ENCODE measurements at places on chromosomes 2 and 18.

DNA sequence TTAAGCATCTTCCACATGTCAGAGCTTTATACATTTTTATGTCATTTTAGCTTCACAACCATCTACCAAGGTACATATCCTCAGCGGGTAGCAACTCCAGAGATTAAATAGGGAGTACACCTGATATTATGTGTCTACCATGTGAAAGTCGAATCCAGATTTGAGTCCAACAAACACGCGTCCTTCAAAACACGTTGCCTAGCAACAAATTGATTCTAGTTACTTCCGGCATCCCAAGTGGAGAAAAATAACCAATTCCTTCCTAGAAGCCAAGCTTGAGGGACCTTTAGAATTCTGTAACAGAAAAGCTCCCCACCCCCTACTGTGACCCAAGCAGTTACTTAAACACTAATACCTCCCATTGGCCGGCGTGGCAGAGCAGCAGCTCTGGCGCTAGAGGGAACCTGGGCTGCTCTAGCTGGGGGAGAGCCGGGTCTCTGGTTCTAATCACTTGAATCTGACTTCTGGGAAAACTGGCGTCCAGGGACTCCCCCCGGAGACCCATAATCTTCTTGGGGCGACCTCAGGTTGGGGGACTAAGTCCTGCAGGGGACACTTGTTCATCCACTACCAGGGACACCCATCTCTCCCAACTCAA is at the start of gene ERICH2:
TSS of gene ERICH2 (plus strand) at position 371 of the 598 bp plus-strand sequence. CDS start 304 bp downstream, outside the sequence.
- peak; percentile 47 for DNase-seq

GRCh38 chr2:189082376-189082975 is 97.1 kb downstream of the COL5A2 start:
- no peak for DNase-seq

GRCh38 chr2:196169516-196169915 is 1.9 kb downstream of the STK17B start:
- DNase-seq = no peak

GRCh38 chr18:41938445-41938844 is 16.6 kb upstream of the PIK3C3 start:
- DNase-seq = no peak

- DNase-seq = no peak
Observed at GRCh38 chr2:15733867-15734673, 142.4 kb downstream of the DDX1 start.

- no peak for DNase-seq
Observed at GRCh38 chr2:218850796-218851195, 8.8 kb upstream of the WNT6 start.

DNA sequence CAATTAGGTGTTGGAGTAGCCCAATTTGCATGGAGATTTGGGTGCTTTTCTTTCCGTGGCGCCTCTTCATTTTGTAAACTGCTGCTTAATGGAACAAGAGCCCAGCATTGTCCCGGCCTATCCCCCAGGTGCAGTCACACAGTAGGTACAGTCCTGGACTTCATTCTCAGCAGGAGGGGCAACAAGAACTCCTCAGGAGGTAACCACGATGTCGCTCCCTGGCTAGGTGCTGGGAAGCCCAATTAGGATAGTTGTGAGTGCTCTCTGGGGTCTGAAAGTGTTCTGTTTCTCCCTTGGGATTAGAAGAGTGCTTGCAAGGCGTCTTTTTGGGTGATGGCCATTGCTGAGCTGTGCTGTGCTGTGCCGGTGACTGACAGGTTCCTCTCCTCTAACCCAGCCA is 53.8 kb downstream of the CABLES1 start:
- DNase-seq = no peak

DNA sequence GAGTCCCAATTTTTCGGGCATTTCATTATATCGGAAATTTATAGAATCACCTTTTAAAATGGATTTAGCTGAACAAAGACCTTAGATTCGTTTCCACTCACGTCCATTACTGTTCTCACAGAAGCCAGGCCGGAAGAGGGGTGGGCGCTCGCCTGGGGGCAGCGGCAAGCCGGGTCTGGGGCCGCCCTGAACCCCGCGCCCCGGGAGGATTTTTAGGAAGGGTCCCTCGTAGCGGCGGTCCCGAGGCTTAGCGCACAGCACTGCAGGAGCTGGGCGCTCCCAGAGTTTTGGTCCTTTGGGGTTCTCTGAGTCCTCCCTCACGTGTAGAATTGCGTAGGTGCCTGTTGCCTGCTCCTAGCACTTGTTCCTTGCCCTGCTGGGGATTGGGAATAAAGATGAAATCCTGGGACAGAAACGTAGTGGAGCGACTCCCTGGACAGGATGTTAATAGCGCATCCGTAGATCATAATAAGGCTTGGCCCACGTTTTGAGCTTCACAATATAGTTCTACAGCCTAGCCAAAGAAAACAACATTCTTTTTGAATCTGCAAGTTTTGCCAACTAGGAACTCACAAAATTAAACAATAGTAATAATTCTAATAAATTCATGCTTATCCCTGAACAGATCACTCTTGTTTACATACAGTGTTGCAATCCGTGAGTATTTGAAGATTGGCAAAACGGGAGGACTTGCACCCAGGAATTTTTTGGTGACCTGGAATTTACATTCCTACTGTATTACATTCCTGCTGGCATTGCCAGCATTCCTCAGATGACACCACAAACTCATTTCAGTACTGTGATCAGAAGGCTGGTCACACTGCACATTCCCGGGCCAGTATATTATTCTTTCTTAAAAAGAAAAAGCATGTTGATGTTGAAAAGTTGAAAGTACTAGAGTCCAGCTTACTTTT is 875 bp downstream of the C18orf63 start:
- no peak for DNase-seq

- no peak for DNase-seq
Observed at GRCh38 chr2:65602603-65603235, 170.3 kb upstream of the SPRED2 start.

DNA sequence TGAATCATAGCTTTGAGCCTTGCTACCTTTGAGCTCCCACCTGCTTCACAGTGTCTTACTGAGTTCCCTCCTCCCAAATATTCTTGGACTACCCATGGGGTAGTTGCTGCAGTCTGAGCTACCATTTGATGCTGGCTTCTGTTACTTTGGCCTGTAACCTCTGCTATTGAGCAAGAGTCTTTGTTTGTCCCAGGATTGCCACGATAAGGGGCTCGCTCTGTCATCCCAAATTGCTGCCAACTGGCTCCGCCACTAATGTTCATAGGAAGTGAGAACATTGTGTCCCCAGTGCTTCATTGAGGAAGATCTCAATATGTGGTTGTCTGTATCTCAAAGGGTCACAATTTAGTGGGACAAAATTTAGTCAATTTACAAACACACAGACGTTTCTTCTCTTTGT is 103.8 kb downstream of the TRIM43 start:
- no peak for DNase-seq

- DNase-seq = no peak
Observed at GRCh38 chr2:46328829-46329228, 31.6 kb downstream of the EPAS1 start.

DNA sequence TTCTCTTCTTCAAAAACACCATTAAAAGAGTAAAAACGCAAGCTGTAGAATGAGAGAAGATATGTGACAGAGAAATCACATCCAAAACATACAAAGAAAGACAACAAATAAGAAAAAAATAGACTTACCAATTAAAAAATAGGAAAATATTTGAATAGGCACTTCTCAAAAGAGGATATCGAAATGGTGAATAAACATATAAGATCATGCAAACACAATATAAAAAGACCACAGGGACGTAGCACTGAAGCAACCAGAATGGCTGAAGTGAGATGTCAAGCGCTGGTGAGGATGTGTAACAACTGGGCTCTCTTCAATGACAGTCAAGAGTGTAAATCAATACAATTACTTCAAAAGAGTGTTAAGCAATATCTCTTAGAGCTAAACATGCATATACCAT is 202.3 kb downstream of the ZBTB7C start:
- no peak for DNase-seq

- DNase-seq = peak; percentile 60
Observed at GRCh38 chr2:134207589-134208209, 46.2 kb upstream of the MGAT5 start.

DNA sequence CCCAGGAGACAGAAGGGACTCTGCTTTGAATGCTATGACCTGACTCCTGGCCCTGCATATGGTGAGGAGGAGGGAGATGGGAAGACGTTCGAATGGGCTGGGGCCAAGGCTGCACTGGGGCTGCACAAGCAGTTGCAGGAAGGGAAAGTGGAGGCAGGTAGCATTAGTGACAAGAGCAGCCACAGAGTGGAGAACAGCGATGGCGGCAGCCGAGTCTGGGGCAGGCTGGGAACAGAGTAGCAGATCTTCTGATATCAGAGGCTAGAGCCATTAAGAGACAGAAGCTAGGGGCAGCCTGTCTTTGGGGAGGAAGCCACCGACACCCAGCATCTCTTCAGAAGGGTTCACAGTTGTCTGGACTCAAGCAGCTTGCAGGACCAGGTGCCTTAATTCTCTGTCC is 50.1 kb downstream of the ST3GAL5 start:
- no peak for DNase-seq

- no peak for DNase-seq
Observed at GRCh38 chr2:177599139-177599688, 206.6 kb downstream of the AGPS start.

- no peak for DNase-seq
Observed at GRCh38 chr2:177709986-177710401, 317.4 kb downstream of the AGPS start.

DNA sequence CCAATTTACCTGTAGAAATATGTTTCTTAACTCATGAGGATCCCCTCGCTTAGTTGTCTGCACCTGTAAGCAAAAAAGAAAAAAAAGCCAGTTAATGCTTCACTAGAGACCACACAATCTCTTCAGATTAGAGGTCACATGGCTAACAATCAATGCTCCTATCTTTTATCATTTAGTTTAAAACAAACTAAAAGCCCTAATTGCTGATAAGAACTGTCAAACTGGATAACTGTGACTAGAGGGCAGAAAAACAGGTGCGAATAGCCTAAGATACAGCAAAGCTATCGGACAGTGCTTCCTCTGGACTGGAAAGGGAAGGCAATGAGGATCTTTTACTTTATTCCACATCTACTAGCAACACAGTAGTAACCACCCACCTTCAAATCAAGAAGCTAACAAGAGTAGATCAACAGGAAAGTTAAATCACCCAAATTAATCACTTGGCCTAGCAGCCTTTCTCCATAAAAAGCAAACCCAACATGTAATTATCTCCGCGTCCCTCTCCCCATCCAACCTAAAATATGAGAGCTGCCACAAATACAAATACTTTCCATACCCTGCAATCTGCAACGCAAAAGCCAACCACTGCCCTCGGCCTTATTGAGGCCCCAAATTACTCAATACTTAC is 734 bp downstream of the SLC25A12 start:
- DNase-seq = no peak

GRCh38 chr2:167191588-167191987 is 303.3 kb downstream of the XIRP2 start:
- no peak for DNase-seq

GRCh38 chr18:55672574-55673361 is 84.8 kb upstream of the TCF4 start:
- no peak for DNase-seq

- DNase-seq = no peak
Observed at GRCh38 chr2:230940471-230940815, 15.4 kb upstream of the GPR55 start.

- DNase-seq = no peak
Observed at GRCh38 chr2:16277117-16277516, 336.8 kb downstream of the MYCN start.

- DNase-seq = no peak
Observed at GRCh38 chr2:164242409-164242808, 378.9 kb downstream of the GRB14 start.

DNA sequence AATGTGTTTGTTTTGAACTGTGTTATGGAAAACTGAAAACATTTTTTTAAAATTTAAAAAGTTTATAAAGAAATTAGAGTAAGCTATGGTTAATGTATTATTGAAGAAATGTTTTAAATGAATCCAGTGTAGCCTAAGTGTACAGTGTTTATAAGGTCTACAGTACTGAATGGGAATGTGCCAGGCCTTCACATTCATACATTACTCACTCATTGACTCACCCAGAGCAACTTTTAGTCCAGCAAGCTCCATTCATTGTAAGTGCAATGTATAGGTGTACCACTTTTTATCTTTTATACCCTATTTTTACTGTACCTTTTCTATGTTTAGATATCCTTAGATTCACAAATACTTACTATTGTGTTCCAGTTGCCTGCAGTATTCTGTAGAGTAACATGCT is 215.1 kb upstream of the THUMPD2 start:
- no peak for DNase-seq
